ENCODE measurements at places on chromosomes 1 and 21.

DNA sequence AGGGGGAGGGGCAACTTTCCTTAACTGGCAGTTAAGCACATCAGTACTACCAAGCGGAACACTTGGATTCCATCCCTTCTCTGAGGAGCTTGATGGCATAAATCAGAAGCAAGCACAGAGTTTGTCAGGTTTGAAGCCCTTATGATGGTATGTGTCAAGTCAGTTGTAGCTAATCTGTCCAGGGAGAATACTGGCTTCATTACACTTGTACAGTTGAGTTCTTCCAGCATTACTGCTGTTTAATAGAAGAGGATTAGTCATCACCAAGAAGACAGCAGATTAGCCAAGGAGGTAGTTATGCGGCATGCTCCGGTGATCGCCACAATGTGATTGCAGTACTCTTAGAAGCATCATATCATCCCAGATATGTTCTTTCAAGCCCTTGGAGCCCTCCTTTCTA is 2.1 kb upstream of the TDRD5 start:
- no peak for DNase-seq

DNA sequence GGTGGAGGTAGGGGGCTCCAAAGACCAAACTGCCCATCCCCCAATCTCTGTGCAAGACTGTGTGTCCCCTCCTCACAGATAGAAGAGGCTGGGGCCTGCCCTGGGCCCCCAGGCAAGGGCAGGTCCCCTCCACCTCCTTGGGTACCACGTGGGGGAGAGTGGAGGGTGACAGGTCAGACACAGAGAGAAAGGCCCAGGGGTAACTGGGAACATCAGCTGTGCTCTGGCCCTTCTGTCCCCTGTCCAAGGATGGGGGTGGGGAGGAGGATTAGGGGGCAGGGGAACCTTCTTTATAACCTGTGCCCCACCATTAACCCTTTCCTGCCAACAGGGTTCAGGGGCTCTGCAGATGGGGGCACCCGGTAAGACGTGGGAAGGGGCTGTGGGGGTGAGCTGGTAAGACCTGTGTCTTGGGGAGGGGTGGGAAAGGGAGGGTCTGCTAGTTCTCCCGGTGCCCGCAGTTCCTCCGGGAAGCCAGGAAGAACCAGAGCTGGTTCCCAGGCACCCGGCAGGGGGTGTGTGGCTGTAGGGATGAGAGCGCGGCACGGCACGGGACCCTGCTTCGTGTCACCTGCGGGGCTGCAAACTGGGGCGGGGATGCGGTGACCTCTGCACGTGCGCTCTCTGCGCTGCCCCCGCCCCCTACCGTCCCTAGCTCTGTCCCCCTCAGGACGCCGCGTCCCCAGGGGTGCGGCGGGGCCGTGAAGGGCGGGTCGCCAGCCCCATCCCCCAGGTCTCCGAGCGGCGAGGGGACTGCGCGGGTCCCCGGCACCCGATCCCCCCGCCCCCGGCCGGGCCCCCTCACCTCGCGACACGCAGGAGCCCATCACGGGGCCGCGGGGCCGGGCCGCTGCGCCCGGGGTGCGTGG is 601 bp downstream of the FAM131C start:
- no peak for DNase-seq

DNA sequence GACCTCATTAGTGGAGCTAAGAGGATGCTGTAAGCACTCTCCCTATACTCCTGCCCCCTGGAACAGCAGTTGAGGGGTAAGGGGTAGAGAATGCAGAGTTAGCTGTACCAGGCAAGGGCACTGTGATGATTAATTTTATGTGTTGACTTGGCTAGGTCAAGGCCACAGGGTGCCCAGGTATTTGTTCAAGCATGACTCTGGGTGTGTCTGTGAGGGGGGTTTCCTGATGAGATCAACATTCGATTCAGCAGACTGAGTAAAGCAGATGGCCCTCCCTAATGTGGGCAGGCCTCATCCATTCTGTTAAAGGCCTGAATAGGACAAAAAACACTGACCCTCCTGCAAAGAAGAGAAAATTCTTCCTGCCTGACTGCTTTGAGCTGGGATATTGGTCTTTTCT is 110.8 kb downstream of the KCND3 start:
- no peak for DNase-seq

GRCh38 chr1:243452092-243452491 is 196.3 kb downstream of the SDCCAG8 start:
- no peak for DNase-seq

- peak; percentile 59 for DNase-seq
Measured at GRCh38 chr1:26359981-26360806, 6.3 kb upstream of the CRYBG2 start.

DNA sequence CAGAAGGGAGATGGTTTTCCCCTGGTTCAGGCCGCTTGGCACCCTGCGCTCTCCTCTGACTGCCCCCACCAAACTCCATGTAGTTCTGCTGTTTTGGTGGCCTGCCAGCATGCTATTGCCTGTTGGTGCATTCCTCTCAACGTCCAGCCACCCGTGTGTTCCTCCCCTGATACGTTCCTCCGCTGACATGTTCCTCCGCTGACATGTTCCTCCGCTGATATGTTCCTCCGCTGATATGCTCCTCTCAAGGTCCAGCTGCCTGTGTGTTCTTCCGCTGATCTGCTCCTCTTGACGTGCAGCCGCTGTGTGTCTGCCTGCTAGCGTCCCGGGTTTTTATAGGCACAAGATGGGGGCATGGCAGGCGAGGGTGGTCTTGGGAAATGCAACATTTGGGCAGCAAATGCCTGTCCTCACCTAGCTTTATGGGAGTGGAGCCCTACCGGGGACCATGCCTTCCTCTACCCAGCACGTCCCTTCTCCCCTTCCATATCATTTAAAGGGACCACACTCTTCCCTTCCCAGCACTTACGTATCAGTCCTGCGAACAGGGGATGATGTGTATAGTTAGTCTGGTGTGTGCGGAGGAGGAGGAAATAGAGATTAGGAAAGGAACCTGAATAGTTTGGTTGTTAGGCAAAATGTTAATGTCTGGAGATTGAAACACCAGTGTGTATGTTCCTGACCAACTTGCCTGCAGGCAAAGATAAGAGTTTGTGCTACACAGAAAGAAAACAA is 40.6 kb upstream of the PLA2G5 start:
- no peak for DNase-seq

GRCh38 chr21:25967181-25967900 is 203.2 kb downstream of the APP start:
- no peak for DNase-seq

GRCh38 chr1:20259646-20260045 is 31.0 kb upstream of the VWA5B1 start:
- no peak for DNase-seq

DNA sequence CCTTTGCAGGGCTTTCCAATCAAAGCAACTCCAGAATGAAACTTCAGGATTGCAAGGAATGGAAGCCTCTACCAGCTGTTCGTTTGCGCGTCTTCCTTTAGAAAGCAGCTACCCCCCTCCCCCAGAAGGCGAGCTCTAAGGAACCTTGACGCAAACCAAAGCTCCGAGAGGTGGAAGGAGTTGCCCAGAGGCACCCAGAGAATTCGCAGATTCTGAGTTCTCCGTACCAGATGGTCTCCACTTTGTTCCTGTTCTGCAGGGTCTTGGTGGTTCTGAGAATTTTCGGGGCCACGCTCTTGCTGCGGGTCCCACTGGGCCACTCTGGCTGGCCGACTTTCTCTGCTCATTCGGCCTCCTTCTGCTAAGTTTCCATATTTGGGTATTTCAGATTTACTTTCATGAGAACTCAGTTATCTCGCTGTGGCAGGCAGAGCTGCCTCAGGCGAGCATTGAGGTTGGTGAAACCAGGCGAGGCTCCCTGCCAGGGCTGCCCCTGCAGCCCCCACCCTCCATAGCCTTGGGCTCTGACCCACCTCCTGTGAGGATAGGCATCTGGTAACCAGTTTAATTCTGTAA is 801 bp downstream of the TRAF5 start:
- peak; percentile 66 for DNase-seq

- DNase-seq: no peak
Measured at GRCh38 chr1:227305894-227306626, 12.2 kb downstream of the CDC42BPA start.

- no peak for DNase-seq
Measured at GRCh38 chr1:116178837-116179236, 67.6 kb downstream of the MAB21L3 start.

GRCh38 chr1:47507881-47508701 is 70.2 kb downstream of the FOXD2 start:
- DNase-seq: peak; percentile 74

GRCh38 chr1:41427916-41428737 is 56.4 kb downstream of the EDN2 start:
- no peak for DNase-seq

DNA sequence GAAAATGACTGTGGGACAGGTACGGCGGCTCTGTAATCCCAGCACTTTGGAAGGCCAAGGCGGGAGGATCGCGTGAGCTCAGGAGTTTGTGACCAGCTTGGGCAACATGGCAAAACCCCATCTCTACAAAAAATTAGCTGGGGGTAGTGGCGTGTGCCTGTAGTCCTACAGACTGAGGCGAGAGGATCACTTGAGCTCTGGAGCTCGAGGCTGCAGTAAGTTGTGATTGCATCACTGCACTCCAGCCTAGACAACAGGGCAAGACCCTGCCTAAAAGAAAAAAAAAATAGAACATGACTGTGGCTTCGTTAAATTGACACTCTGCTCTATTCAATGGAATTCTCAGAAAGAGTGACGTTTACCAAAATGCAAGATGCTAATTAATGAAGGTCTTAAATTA is 3.9 kb upstream of the DBT start:
- no peak for DNase-seq

DNA sequence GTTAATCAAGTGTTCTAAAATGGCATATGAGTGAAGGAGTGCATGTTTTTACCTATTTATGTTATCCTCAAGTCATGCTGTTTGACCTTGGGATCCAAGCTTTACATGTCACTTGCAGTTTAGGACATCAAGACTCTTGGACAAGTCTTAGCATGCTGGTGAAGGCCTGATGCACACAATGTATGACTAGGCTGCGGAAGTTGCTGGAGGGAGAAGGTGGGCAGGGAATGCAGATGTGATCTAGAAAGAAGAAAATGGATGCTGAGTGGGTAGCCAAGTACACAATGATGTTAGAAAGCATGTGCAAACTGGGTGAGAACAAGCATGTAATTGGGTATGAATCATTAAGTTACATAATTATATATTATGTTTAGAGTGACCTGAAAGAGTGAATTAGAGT is 301.8 kb downstream of the BRINP2 start:
- no peak for DNase-seq

- no peak for DNase-seq
Measured at GRCh38 chr1:182993746-182994145, 29.5 kb upstream of the LAMC1 start.

DNA sequence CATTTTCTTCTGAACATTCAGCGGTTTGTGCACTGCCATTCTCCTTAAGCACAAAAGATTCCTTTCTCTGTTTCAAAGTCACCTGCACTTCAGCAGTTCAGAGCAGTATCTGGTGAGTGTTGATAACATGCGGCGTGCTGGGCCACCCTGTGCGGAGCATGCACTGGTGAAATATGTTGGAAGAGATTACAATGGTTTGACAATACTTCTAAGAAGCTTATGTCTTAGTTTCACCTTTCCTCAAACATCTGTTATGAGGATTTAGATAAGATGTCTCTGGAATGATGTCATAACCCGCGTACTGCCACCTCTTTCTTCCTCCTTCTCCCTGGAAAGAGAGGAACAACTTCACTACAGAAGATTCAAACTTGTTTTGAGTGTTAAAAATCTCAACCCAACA is 650.3 kb downstream of the AJAP1 start:
- no peak for DNase-seq

DNA sequence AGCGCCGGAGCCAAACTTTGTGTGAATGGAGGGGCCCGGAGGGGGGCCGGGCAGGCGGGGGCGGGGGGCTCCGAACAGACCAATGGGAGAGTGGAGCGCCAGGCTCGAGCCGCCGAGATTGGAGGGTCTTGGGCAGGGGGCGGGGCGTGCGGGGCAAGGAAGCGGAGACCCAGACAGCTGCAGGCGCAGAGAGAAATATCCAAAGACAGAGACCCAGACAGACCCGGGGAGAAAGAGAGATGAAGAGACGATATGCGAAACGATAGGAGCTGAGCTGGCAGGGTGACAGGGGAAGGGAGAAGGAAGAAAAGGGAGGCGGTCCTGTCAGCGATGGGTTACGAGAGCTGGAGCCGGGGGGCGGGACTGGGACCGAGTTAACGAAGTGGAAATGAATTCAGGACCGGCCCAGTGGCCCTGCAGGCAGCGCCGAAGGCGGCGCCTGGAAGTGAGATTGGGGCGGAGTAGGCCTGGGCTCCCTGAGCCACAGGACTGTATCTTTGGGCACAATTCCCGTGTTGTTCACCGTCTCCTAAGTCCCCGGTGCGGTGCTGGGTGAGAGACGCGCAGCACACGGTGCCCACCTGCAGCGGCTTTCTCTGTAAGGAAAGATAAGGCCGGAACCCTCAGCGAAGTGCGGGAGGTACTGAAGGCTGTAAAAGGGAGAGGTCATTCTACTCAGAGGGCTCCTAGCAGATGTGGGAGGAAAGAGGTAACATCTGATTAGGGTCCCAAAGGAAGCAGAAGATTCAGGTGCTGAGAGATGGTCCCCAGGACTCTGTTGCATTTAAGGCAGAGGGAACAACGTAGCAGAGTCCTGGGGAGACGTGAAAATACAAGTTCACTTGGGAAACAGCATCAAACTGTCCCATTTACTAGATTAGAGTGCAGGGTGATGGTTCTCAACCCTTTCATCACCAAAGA is 543 bp upstream of the KCNJ10 start:
- peak; percentile 89 for DNase-seq
